Cortex of kidney (tissue), 1 donor: ENCODE measurements at places on chromosomes 4 and X.

GRCh38 chr4:126799971-126800574, 832.7 kb upstream of the INTU start:
- no peak for DNase-seq

DNA sequence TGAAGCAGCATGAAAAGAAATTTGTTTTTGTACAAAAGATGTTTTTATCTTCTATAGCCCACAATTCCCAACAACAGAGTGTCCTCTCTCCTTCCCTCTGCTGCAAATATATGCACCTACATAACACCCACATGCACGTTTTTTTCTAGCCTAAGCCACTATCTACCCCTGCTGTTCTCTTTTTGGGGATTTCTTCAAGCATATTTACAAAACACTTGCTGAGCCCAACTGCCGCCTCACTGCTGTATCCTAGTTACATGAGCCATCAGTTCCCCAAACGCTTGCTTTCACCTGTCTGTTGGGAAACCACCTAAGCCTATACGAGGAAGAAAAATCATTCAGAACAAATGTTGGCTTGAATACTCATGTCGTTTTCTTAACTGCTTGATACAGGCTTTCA, 127.2 kb downstream of the CHRNA9 start:
- DNase-seq, result no peak

DNA sequence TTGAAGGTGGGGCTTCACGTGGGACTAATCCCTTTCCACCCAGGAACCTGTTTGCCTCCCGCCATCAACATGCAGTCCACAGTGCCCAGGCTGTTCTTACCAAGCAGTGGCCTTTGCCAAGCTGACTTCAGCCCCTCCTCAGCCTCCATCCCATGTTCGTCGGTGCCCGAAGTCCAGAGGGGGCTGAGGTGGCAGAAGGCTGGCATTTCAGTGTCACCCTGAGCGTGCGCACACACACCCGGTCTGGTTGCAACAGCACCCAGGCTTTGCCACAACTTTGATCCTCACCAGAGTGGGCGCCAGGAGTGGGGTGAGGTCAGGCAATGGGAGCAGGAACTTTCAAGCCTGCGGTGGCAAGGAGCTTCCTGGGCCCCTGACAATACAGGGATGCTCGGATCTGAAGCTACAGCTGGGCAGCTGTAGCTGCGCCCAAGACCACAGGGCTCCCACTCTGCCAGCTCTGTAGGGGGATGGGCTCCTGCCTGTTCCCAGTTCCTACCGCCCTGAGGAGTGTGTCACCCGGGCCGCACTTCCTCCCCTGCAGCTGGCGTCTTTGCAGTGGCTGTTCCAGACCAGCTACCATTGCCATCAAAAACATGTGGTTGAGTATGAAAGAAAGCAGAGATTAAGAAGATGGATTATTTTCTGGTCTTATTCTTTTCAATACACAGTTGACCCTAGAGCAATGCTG, 428.0 kb downstream of the EPHA5 start:
- DNase-seq, result no peak

DNA sequence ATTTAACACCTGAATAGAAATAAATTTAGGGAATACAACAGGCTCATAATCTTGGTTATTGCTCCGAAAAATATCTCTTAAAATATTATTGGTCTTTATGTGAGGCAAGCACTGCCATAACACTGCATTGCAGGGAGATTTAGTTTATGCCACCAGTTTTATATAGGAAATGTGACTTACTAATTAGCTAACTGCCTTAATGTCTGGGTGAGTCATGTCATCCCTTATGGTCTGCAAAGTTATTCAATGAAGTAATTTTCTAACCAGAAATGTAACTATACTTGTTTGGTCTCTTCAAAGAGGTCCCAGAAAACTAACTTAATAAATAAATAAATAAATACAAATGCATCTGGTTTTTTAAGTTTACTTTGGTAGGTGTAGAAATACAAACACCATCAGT, 597.2 kb downstream of the GALNTL6 start:
- no peak for DNase-seq

DNA sequence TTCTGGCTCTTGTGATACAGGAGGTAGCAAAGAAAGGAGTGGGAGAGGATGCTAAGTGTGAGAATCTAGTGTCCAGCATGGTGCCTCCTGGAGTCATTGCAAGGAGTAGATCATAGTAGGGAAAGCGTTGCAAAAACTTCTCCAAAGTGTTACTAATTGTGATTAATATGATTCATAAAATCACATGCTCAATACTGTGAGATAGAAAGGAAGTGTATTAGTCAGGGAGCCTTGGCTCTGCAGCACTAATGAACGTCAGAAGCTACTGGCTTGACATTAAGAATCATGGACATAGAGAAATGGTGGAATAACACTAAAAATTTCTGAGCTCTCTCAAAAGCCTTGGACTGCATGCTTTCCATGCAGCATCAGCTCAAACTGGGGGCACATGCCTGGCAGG, 299.1 kb downstream of the EVC2 start:
- no peak for DNase-seq

DNA sequence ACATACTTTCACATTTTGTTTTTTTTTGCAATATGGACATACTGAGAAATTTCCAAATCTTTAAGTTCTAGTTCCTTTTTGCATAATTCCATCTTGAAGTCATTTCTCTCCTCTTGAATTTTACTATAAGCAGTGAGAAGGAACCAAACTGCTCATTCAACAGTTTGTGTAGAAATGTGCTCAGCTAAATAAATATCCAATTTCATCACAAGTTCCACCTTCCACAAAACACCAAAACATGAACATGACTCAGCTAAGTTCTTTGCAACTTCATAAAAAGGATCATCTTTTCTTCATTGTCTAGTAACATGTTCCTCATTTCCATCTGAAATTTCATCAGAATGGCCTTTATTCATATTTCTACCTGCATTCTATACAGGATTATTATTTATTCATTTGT, 77.3 kb upstream of the FGF13 start:
- DNase-seq, result no peak

DNA sequence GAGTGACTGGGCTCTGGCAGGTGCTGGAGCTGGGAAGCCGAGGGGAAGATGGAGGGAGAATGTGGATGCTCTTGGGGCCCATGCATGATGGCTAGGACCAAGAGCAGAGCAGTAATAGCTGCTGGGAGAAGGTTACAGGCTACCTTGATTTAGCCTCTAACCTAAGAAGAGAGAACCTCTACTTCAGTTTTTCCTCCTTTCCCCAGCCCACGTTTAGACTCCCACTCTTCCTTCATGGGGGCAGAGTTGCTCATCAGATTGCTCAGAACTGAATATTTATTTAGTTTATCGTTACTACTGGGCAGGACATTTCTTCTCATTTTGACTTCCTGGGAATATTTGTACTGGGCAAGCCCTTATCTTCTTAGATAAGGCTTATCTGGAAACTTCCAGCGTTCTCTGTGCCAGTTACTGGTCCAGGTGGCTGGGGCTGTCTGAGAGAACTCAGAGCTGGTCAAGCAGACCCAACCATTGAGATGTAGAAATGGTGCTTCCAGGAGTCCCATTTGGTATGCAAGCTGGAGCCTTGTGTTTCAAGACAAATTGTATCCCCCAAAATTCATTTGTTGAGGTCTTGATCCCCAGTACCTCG, 442.9 kb upstream of the BOD1L1 start:
- no peak for DNase-seq

- DNase-seq, result no peak
Measured at GRCh38 chr4:132483-132882, 8.2 kb downstream of the ZNF718 start.

- DNase-seq, result no peak
Measured at GRCh38 chr4:102586644-102587021, 85.5 kb downstream of the NFKB1 start.

- no peak for DNase-seq
Measured at GRCh38 chrX:69176053-69176452, 10.8 kb upstream of the PJA1 start.

GRCh38 chrX:40550066-40550465, 30.7 kb upstream of the ATP6AP2 start:
- no peak for DNase-seq
